LHCN-M2 (cell line): ENCODE measurements at places on chromosomes 7 and 10. TPM values are rescaled to one million over a fixed set of nuclear protein-coding genes. Genes with fewer than 3 reads are reported as not detected.

DNA sequence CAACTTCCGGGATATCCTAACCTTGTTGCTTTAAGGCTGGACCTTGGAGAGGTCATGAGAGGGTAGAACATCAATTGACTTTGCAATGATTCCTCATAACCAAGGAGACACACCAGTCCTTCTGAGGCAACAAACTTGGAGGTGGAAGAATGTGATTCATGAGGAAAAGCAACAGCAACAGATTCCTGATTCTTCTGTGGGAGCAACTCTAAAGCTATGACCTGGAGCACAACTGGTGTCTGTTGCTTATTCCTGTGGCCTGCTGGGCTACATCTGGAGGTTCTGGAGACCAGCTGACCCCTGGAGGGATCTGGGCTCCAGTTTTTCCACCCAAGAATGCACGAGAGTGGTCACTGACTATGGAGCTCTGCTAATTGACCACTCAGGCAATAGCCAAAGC, 116.6 kb downstream of the CREB5 start:
- peak; percentile 23 for DNase-seq

DNA sequence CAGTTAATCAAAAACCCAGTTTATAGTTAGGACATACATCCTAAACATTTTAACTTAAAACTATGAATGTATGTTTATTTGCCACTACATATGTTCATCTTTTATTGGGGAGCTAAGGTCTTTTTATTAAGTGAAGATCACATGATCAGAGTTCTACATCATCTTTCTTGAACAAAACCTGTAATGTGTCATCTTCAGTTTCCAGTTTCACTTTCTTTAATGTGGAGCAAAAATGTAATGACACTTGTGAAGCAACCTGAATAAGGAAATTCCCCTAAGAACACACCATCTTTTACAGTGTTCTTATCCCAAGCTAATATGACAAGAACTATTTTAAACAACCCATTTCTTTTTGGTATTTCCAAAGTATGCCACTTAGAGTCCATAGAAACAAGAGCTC, 166.7 kb upstream of the BET1 start:
- DNase-seq, result no peak

- DNase-seq, result no peak
Measured at GRCh38 chr10:24310104-24310503, 101.2 kb downstream of the KIAA1217 start.

DNA sequence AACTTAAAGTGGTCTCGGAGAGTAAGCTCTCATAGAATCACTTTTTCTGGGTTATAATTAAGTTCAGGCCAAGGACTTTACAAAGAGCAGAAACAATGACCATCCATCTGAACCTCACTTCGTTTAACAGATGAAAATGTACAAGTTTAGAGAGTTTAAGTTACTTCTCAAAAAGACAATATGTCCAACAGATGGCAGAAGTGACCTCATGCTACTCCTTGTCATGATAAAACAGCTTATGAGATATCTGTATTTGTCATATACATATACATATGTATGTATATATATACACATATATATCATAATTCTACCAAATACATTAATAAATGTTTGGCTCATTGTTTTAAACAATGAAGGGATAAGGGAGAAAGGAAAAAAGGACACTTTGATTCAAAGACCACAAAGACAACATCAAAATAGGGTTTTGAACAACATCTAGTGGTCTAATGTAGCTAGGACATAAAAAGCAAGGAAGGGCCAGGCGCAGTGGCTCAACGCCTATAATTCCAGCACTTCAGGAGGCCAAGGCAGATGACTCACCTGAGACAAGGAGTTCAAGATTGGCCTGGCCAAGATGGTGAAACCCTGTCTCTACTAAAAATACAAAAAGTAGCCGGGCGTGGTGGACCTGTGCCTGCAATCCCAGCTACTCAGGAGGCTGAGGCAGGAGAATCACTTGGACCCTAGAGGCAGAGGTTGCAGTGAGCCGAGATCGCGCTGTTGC, 17.8 kb downstream of the NAPEPLD start:
- no peak for DNase-seq

GRCh38 chr10:17075533-17076359, 53.9 kb downstream of the CUBN start:
- DNase-seq, result peak; percentile 91

GRCh38 chr10:126090443-126090842, 194.1 kb downstream of the FANK1 start:
- DNase-seq, result no peak

Gene CPA2
- total RNA-seq, result not detected in 2 replicates

Gene SCIN
- 0.40 and 1.0 TPM in 2 replicates for total RNA-seq

Gene SPDYE2
- total RNA-seq, result not detected in 2 replicates

Gene MDFIC
- 67.0 and 72.6 TPM in 2 replicates for total RNA-seq
